ENCODE measurements at places on chromosomes 1 and 21.
A peak's percentile ranks its signal among the peaks of the same experiment; 100 is the strongest.

DNA sequence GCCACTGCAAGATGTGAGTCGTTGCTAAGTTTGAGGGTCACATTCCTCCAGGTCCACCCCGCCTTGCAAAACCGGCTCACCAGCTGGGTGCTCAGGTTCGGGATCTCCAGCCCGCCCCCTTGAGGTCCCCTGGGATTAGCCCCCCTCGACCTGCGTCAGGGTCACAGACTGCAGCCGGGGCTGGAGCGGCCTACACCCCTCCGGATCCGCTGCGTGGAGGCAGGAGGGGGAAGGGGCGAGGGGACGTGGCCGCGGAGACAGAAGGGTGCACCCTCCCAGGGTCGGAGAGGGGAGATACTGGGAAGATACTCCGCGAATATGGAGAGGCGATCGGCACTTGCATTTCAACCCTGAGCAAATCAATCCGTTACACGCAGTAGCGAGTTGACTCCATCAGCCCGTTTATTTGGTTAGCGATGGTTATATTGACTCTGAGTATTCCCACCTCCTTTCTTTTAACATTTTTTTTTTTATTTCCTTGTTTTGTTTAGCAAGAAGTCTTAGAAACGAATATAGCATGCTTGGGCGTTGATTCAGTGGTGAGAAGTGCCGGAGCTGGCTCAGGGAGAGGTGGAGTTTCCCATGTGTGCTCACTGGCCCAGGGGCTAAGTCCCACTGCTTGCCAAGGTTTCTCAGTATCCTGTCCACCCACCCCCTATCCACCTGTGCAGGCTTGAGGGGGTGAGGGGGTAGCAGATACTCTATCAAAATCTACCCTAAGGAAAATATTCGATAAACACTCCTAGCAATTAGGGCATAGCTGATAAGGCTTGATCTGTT, 997 bp downstream of the IFNAR2 start:
- no peak for DNase-seq

GRCh38 chr1:55154616-55155015, 60.5 kb downstream of the USP24 start:
- DNase-seq = no peak

GRCh38 chr1:174974711-174975119, 25.0 kb upstream of the CACYBP start:
- DNase-seq = no peak

DNA sequence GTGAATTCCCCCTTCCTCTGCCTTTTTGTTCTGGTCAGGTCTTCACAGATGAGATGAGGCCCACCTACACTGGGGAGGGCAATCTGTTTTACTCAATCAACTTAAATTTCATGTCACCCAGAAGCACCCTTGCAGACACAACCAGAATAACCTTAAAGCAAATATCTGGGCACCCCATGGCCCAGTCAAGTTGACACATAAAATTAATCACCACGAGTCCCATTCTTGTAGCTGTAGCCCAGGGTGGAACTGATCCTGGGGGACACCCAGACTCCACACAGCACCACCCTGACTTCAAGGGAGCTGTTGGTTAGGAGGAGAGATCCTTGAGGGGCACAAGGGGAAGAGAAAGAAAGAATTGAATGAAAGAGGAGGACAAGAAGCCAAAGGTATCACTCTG, 23.1 kb downstream of the CAPN9 start:
- DNase-seq = no peak

GRCh38 chr1:91809317-91809716, 76.6 kb downstream of the TGFBR3 start:
- DNase-seq = no peak

- no peak for DNase-seq
These were observed 18.7 kb downstream of the MTF1 start for GRCh38 chr1:37840711-37841110.

DNA sequence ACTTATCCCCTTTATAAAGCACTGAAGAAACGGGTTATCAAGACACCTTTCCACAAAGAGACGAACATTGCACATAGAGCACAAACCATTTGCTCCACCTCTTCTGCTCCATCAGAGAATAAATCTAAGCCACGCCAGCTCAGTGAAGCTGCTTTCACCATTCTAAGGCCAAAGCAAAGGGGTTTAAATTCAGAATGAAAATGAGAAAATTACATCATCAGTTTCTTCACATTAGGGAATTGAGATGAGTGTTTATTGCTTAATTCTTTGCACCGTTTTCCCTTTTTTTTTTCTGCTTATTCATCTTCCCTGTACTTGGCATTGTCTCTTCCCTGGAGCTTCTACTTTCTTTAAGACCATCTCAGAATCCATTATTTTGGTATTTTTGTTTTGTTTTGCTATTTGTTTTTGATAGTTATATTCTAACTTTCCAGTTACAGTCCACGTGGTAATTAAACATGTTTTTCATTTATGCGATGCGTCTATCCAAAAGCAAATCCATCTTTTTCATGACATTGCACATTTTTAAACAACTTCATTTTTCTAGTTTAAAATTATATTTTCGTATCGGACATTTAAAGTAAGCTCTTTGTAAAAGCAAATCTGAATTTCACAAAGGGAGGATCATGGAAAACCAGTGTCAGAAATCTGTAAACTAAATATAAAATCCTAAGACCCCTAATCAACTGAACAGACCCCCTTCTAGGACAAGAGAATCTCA, 1.9 kb upstream of the OR2T34 start:
- no peak for DNase-seq

GRCh38 chr1:159177272-159177907, 6.0 kb downstream of the CADM3 start:
- no peak for DNase-seq

DNA sequence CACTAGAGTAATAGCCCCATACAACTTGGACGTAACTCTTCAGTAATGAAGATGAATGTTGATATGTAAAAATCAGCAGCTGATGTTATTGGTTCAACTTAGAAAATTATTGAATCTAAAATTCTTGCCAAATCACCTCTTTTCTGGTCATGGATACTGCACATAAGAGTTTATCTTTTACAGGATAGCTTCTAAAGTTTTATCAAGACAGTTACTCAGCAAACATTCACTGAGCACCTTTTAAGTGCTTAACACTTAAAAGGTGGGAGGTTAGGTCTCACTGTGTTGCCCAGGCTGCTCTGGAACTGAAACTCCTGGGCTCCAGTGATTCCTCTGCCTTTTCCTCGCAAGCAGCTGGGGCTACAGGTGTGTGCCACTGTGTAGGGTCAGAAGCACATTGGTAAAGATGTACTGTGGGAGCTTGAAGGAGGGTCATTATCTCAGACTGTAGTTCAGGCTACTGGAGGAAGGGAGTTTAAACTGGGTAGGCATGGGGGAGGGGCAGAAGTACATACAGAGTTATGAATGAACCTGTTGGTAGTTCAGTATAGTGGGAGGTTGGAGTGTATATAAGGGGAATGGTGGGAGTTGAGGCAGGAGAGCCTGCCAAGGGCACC, 2.0 kb downstream of the MPZL1 start:
- DNase-seq = no peak

GRCh38 chr1:177615251-177615650, 354.6 kb downstream of the SEC16B start:
- no peak for DNase-seq

DNA sequence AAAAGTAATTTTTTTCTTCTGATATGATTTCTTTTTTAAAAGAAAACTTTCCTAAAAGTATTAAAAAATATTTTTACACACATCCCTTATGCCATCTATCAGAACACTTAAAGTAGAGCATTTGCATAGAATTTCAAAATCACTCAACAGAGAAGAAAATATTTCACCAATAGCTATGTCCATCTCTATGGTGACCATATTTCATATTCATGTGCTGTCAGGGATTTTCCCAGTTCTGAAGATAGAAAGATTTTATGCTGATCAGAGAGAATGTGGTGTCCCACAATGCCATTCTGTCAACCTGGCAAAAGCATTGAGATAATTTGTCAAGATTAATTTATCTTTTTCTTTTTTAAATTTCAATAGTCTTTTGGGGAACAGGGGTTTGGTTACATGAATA, 87.0 kb downstream of the C4BPA start:
- no peak for DNase-seq

GRCh38 chr1:196438329-196438728, 169.9 kb downstream of the KCNT2 start:
- no peak for DNase-seq

- no peak for DNase-seq
These were observed 2.5 kb upstream of the RCC2 start for GRCh38 chr1:17441993-17442357.

- DNase-seq = no peak
These were observed 7.5 kb upstream of the CTPS1 start for GRCh38 chr1:40971966-40972365.

DNA sequence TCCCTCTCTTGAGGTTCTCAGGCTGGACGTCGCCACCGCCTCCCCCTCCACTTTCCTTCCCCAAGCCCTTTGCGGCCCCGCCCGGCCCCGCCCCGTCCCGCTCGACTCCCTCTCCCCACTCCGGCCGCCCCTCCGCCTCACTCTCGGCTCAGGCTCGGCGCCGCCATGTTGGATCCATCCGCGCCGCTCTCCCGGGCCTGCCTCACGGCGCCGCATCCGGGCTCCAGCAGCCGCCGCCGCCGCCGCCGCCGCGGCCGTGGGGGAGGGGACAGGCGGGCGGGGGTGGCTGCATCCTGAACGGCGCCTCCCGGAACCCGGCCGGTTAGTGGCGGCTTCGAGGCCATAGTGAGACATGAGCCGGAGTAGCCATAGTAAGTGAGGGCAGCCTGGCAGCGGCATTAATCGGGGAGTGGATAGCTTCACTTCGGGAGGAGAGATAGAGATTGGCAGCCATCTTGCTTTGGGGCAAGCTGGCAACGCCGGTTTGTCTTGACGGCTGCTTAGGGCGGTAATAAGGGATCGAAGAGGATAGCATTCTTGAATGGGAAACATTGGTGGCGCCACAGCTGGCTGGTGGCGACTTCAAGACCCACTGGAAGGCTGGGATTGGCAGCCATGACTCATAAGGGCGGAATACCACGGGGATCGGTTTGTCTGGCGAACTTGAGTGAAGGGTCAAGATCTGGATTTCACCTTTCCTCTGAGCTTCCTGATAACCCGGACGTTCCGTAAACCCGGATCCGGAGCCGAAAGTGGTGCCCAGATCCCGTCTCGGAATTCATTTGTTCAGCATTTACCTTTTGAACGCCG, at the start of gene DEDD:
Gene DEDD (minus strand): TSS at position 258 of the 810 bp plus-strand sequence. CDS start 8,205 bp downstream, outside the sequence.
- DNase-seq = peak; percentile 85

GRCh38 chr1:63112155-63112900, 210.0 kb upstream of the FOXD3 start:
- no peak for DNase-seq

DNA sequence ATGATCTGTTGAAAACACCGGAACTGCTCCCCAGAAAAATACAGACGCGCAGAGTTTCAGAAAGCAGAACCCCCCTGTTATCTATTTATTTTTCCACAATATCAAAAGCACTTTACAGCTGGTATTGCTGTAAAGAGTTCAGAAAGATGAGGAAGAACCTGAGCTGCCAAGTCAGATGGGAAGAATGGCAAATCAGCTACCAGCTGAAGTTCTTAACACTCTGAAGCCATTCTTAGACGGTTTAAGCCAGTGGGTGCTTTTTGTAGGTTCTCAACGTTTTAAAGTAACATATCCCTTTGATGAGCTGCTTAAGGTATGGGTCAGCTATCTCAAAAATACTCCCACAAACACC, 714 bp upstream of the AKIRIN1 start:
- DNase-seq = no peak

- DNase-seq = no peak
These were observed 1.3 kb upstream of the TOMM20 start for GRCh38 chr1:235129774-235130570.

DNA sequence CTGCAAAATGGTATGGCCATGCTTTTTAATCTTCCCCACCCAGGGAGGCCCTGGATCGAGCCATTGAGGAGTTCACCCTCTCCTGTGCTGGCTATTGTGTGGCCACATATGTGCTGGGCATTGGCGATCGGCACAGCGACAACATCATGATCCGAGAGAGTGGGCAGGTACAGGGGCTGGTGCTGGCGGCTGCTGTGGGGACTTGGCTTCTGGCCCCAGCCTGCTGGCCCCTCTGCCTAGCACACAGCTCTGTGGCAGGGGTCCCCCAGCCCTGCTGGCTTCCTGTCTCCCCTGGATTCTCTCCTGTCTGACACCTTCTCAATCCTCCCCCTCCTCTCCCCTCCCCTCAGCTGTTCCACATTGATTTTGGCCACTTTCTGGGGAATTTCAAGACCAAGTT, 72.4 kb downstream of the PIK3CD start:
- DNase-seq = no peak

- DNase-seq = no peak
These were observed 11.4 kb downstream of the SDE2 start for GRCh38 chr1:225987491-225988316.

- peak; percentile 75 for DNase-seq
These were observed at the start of gene CHAF1B for GRCh38 chr21:36385233-36386030. Gene CHAF1B, plus strand, starts transcription at chr21:36385392. Its CDS starts 745 bp downstream, at chr21:36386137.

DNA sequence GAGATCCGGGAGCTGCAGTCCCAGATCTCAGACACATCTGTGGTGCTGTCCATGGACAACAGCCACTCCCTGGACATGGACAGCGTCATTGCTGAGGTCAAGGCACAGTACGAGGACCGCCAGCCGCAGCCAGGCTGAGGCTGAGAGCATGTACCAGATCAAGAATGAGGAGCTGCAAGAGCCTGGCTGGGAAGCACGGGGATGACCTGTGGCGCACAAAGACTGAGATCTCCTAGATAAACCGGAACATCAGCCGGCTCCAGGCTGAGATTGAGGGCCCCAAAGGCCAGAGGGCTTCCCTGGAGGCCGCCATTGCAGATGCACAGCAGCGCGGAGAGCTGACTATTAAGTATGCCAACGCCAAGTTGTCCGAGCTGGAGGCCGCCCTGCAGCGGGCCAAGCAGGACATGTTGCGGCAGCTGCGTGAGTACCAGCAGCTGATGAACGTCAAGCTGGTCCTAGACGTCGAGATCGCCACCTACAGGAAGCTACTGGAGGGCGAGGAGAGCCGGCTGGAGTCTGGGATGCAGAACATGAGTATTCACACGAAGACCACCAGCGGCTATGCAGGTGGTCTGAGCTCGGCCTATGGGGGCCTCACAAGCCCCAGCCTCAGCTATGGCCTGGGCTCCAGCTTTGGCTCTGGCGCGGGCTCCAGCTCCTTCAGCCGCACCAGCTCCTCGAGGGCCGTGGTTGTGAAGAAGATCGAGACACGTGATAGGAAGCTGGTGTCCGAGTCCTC, 25.5 kb downstream of the ETV3L start:
- DNase-seq = no peak

GRCh38 chr1:63934697-63935096, 160.9 kb downstream of the ROR1 start:
- DNase-seq = no peak

DNA sequence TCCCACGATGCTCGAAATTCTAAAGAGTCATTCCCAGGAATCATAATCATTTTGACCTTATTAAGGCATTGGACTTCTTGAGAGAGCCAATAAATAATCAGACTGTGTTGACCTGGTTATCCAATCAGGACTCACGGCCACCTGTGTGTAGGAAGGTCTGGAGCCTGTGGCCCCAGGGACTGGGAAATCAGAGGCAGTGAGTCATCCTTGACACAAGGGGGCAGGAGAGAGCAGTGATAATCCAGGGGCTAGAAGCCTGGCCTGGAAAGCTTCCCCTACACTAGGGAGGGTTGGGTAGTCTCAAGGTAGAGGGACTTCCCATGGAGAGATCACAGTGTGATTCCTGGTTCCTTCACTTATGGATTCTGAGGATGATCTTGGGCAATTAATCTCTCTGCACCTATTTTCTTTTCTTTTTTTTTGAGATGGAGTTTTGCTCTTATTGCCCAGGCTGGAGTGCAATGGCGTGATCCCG, 4.7 kb downstream of the MR1 start:
- DNase-seq = peak; percentile 31

- no peak for DNase-seq
These were observed 838 bp upstream of the GRIK3 start for GRCh38 chr1:37035014-37035691.
